ENCODE measurements at places on chromosomes 16 and 17.
A peak's percentile ranks its signal among the peaks of the same experiment; 100 is the strongest.

DNA sequence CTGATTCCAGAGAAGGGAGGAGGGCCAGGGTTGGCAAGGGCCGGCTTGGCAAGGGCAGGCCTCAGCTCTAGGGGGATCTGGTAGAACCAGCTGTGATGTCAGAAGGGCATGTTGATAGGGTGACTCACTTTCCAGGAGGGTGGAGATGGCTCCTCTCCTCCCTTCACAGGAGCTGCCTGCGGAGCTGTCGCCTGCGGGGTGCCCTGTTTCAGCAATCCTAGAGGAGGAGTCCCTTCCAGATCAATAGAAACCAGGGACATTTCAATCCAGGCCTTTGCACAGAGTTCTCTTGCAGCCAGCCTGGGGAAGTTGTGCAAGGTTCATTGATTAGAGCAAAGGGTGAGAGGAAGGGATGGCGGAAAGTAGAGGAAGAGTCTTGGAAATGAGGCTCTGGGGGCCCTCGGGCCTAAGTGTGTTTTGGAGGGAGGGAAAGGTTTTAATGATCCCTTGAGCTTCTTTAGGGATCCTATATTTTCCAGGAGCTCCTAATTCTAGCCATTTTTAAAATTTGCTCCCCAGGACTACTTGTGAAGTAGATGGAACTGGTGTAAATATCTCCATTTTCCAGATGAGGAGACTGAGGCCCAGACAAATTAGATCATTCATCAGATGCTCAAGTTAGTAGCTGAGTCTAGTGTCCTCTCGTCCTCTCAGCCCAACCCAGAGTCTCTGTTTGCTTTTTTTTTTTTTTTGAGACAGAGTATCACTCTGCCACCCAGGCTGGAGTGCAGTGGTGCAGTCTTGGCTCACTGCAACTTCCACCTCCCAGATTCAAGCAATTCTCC lies 24.8 kb upstream of the CSNK2A2 start:
- no peak for DNase-seq

GRCh38 chr17:82053556-82054263 lies 2.0 kb downstream of the GPS1 start:
- DNase-seq = no peak

DNA sequence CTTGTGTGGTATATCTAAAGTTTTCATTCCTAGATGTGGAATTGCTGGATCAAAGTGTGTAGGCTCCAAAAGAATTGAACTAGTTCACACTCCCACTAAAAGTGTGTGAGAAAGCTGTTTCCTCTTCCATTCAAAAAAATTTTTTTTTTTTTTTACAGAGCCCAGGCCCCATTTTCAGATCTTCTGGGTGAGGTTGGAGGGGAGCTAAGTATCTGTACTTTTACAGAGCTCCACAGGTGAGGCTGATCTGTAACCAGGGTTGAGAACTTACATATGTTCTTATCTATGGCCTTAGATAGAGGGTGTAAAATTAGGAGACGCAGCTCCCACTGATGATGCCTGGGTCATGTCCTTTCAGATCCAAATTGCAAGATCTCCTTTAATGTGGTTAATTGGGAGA lies 31.9 kb downstream of the HLF start:
- DNase-seq = no peak

DNA sequence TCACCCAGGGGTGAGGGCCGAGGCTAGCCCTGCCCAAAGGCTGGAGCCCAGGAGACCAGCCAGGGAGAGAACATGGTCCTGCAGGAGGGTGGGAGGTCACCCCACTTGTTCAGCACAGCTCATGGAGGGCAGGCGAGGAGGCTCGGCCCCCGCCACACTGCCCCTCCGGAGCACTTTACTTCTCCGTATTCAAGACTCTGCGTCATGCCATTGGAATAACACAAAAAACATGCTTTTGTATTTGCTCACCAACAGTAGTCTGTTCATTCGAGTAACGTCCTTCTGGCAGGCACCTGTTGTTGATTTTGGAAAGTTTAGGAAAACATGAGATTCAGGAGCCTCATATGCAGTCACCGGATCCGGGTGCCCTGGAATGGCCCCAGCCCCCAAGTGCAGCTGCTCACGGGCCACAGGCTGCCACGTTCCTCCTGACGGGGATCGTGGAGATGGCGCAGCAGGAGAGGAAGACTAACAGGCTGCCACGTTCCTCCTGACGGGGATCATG lies 81.1 kb upstream of the DNAH17 start:
- no peak for DNase-seq

DNA sequence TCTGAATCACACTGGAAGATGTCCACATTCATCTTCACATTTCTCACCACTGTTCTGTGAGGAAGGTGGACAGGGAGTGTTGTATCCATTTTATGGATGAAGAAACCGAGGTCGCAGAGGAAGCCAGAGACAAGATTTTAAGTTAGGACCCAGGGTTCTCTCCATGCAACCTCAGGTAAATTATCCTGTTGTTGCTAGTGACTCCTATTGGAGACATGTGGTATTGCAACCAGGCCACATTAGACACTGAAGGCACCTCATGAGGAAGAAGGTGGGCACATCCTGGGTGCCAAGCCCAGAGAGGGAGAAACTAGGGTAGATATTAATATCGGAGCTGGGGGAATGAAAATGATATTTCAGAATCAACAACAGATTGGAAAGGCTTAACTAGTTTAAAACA lies 8.5 kb upstream of the WNT9B start:
- DNase-seq = no peak

GRCh38 chr16:86931410-86931941 lies 353.1 kb downstream of the FOXL1 start:
- DNase-seq = no peak

DNA sequence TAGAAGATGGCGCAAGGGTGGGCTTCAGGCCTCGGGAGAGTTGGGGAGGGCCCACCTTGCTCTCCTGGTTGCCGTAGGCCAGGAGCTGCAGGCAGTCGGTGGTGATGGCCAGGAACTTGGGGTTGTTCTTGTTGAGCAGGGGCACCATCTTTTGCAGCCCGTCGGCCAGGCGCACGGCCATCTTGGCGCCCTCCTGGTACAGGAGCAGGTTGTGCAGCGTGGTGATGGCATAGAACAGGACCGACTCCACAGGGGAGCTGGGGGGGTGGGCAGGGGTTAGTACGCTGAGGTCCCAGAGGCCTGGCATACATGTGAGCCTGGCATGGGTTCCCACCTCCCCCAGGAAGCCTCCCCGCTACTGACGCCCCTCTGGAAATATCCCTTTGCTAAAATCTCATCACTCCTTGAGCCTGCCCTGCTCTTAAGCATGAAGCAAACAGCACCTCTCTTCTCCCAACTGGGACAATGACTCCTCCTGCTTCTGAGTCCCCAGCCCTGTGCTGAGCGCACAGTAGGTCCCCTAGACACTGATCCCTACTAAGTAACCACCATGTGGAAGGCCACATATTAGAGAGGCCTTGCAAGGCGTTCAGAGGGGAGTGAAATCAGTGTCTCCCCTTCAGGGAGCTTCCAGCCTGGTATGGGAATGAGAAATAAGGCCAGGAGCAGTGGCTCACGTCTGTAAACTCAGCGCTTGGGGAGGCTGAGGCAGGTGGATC lies 19.0 kb downstream of the JUP start:
- DNase-seq = no peak

GRCh38 chr16:68902003-68902968 lies 59.0 kb downstream of the TANGO6 start:
- DNase-seq = peak; percentile 67

- no peak for DNase-seq
These were observed 189.0 kb upstream of the CIBAR2 start for GRCh38 chr16:85301231-85301630.

- DNase-seq = no peak
These were observed 15.9 kb upstream of the TBX4 start for GRCh38 chr17:61436273-61436672.

DNA sequence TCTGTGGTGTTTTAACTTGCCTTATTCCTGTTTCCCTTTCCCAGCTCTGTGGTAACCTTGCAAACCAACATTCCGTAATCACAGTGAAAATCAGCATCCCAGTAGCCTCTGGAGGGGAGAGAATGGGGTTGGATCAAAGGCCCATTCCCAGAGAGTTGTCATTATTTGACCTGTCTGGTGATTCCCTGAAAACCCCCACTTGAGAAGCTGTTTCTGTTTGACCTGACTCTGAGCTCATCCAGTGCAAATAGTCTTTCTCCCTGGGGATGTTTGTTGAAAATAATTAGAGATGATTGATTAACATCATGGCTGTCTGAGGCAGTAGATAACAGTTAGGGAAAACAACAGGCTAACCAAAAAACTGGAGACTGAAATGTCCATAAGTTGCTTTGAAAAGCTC lies 3.0 kb downstream of the CACNG1 start:
- no peak for DNase-seq

- DNase-seq = peak; percentile 76
These were observed at the start of gene ERAL1 for GRCh38 chr17:28854457-28855335. ERAL1 (plus strand) TSS chr17:28855016; CDS start chr17:28855035, 19 bp downstream.

DNA sequence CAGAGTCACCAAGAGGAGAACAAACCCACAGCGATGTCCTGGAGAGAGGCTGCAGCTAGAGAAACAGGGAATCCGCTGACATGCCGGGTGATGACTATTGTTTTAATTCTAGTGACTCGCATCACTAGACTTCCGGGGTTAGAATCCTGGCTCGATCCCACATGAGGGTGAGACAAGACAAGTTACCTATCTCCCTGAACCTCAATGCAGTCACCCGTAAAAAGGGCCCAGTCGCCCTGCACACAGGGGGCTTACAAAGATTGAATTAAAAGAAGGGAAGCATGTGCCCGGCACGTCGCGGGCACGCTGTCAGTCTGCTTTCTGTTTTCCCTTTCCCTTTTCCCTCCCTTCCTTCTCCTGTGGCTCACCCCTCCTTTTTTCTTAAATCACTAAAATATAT lies 212.9 kb upstream of the FOXF1 start:
- DNase-seq = no peak

- no peak for DNase-seq
These were observed 7.7 kb upstream of the TMEM100 start for GRCh38 chr17:55730380-55730779.

DNA sequence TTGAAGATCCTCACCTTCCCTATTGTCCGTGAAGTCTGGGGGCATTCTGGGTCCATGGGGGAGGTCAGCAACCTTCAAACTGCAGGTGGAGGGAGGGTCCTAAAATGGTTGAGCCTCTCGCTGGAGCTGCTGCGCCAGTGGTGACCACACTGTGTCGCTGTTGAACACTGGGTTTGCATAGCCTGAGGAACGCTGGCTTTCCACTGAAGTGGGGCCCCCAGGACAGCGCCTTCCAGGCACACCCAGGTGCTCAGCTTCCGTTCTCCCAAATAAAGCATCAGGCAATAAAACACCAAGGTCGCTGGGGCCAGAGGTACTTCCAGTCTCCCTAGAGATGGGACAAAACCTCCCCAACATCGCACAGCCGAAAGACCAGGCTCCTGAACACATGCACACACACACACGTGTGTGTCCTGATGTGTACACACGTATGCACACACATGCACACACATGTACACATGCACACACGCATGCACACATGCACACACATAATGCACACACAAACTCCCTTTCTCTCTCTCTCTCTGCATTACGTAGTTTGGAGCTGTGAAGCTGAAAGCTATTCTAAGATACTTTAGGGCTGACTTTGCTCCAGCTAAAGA lies 120.6 kb downstream of the IRF8 start:
- peak; percentile 50 for DNase-seq

- no peak for DNase-seq
These were observed 68.0 kb downstream of the MED13 start for GRCh38 chr17:61996916-61997605.

DNA sequence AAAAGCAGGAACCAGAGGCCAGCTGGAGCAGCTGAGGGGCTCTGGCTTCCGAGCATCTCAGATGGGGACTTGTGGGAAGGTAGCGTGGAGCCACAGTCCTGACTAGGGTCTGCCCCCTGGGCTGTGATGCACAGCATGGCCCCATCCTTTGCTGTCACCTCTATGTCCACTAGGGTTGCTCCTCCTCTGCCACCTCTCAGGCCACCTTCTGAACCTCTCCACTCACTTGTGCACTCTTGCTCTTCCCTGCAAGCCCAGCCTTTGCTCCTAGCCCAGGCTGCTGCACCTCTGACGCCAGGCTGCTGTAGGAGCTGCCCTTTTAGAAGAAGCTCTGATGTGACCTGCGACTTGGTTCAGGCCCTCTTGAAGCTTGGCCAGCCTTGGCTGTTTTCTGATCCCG lies 24.3 kb upstream of the SMPD3 start:
- DNase-seq = no peak

- no peak for DNase-seq
These were observed 13.8 kb upstream of the PLCG2 start for GRCh38 chr16:81765111-81765919.

DNA sequence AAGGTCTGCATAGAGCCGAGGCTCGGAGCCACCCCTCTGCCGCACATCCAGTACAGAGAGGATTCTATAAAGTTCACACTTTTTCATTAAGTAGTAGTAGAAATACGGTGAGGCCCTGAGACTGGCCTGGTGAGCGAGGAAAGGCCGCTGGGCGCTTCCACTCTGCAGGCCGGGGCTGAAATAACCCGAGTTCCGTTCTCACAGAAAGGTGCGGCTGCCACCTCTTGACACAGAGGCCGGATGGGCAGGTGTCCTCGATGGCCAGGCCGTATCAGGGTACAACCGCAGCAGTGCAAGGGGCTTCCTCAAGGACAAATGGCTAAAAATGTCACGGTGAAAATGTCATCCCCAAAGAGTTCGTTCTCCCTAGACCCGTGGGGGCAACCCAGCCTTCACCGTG lies 770 bp upstream of the PCYT2 start:
- no peak for DNase-seq

GRCh38 chr16:67748834-67749233 lies 29.7 kb upstream of the GFOD2 start:
- DNase-seq = no peak
